ENCODE measurements at places on chromosomes 12 and 14.

DNA sequence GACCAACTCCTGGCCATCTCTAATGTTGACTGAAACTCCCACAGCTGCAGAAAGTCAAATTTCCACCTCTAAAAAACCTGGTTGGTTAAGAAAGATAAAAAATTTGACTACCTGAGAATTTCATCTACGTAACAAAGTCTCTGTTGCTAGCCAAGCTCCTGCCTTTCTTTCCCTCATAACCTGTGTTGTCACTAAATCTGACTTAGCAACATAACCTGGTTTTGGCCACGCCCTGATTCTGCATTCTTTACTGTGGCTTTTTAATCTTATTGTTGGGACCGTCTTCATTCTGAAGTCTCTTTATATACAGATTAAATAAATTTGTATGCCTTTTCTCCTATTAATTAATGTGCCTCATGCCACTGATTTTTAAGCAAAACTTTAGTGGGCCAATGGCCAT is 16.1 kb upstream of the CD69 start:
- no peak for DNase-seq

- DNase-seq = no peak
Measured at GRCh38 chr12:124562018-124562795, 5.2 kb downstream of the NCOR2 start.

DNA sequence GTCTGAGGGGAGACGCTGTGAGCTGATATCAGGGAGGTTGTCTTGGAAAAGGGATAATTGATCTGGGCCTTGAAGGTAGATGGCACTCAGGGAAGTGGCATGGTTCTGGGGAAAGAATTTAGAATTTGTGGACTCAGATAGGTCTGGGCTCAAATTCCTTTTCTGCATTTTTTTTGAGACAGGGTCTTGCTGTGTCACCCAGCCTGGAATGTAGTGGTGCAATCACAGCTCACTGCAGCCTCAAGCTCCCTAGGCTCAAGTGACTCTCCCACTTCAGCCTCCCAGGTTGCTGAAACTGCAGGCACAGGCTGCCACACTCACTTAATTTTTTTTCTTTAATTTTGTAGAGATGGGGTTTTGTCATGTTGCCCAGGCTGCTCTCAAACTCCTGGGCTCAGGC is 98.1 kb upstream of the NCOR2 start:
- no peak for DNase-seq

GRCh38 chr14:67559639-67560038 is 26.5 kb downstream of the PLEKHH1 start:
- no peak for DNase-seq

GRCh38 chr14:76901171-76902055 is 75.2 kb downstream of the LRRC74A start:
- no peak for DNase-seq

- DNase-seq = no peak
Measured at GRCh38 chr12:96044017-96044942, 8.9 kb upstream of the LTA4H start.

- DNase-seq = no peak
Measured at GRCh38 chr12:28500373-28501024, 310.2 kb downstream of the CCDC91 start.
